Activated CD8-positive, alpha-beta T cell treated with anti-CD3 and anti-CD28 coated beads, Interleukin-2, amount 10 ng/mL, durations not matched to agents 7 days and 5 days (primary cell): ENCODE measurements at places on chromosomes 2 and 18.

GRCh38 chr2:38907743-38908562, 18.3 kb downstream of the ARHGEF33 start:
- no peak for DNase-seq
- peaks cover 5% of the 10 kb centered on the region for H3K27me3 ChIP-seq
- H3K4me3 ChIP-seq = no peak overlapping the region
- no peak overlapping the region for H3K27ac ChIP-seq

- H3K4me3 ChIP-seq = no peak overlapping the region
- no peak for DNase-seq
- H3K36me3 ChIP-seq = no peaks in the 10 kb centered on the region
- H3K4me1 ChIP-seq = peaks cover 8% of the 10 kb centered on the region
- H3K27me3 ChIP-seq = peaks cover 14% of the 10 kb centered on the region
These were observed 314.1 kb downstream of the MYCN start for GRCh38 chr2:16254356-16254965.

DNA sequence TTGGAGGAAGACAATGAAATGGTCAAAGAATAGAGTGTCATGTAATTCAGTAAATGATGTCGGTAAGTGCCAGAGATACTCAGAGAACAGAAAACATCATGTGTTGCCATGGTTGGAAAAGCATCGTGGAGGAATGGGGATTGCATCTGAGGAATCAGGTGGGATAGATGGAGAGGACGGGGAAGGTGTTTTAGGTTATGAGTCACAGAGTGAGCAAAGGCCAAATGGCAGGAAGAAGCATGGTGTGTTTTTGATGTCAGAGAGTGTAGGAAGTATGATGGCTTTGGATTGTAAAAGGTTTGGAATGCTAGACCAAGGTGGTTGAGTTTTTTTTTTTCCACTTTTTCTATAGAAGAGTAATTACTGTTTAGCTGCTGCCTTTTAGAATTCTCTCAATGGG, 27.5 kb upstream of the CD28 start:
- no peaks in the 10 kb centered on the region for H3K27me3 ChIP-seq
- no peak overlapping the region for H3K27ac ChIP-seq

GRCh38 chr18:11669271-11669947, 19.7 kb upstream of the GNAL start:
- H3K4me1 ChIP-seq = no peaks in the 10 kb centered on the region
- no peak overlapping the region for H3K4me3 ChIP-seq
- H3K27ac ChIP-seq = no peak overlapping the region

DNA sequence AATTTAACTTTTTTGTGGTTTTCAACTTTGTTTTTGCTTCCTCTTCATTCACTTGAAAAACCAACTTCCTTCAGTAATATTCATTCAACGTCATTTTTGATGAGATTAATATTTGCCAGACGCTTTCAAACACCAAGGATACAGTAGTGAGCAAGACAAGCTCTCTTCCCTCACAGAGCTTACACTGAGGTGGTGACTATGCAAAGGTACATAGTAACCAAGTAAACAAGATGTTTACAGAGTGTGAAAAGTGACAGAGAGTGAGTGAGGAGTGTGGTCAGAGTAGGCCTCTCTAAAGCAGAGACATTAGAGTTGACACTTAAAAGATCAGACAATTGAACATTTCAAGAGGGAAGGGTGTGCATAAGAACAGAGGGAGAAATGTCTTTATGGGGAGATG, 155.5 kb downstream of the TMEM247 start:
- no peak overlapping the region for H3K4me3 ChIP-seq
- DNase-seq = no peak
- peak overlapping the region; percentile 66 for H3K27ac ChIP-seq
- no peaks in the 10 kb centered on the region for H3K27me3 ChIP-seq

GRCh38 chr2:60741576-60741975, 14.5 kb upstream of the PAPOLG start:
- peaks cover 11% of the 10 kb centered on the region for H3K27me3 ChIP-seq
- peaks cover 30% of the 10 kb centered on the region for H3K4me1 ChIP-seq
- DNase-seq = no peak
- peaks cover 2% of the 10 kb centered on the region for H3K36me3 ChIP-seq
- no peak overlapping the region for H3K27ac ChIP-seq

DNA sequence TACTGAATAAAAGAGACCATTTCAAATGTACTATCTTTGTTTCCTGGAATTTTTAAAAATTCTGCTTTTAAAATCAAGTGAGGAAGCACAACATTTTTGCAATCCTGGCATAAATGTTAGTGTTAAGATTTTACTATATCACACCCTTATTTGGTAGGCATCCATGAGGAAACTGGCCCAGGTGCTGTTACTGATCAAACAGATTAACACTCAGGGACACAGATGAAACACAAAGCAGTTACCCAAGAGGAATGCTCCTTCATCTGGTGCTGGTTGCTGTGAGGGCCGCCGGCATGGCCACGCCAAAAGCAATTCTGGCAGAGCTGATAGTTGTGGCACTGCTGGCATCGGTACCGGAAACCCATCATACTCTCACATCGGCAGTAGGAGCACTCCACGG, 96.8 kb downstream of the DTNB start:
- no peak overlapping the region for H3K4me3 ChIP-seq
- peaks cover 8% of the 10 kb centered on the region for H3K36me3 ChIP-seq
- DNase-seq = no peak
- no peaks in the 10 kb centered on the region for H3K27me3 ChIP-seq

DNA sequence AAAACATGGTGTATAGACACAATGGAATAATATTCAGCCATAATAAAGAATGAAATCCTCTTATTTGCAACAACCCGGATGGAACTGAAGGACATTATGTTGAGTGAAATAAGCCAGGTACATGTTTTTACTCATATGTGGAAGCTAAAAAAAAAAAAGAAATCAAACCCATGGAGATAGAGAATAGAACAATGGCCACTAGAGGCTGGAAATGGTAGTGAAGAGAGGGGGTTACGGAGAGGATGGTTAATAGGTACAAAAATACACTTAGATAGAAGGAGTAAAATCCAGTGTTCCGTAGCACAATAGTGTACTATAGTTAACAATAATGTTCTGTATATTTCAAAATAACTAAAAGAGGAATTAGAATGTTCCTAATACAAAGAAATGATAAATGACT, 12.8 kb upstream of the KIAA2012 start:
- no peaks in the 10 kb centered on the region for H3K36me3 ChIP-seq
- H3K27me3 ChIP-seq = peaks cover 20% of the 10 kb centered on the region
- H3K27ac ChIP-seq = no peak overlapping the region
- no peak overlapping the region for H3K4me3 ChIP-seq
- no peaks in the 10 kb centered on the region for H3K4me1 ChIP-seq

- H3K27ac ChIP-seq = no peak overlapping the region
- H3K4me1 ChIP-seq = peaks cover 11% of the 10 kb centered on the region
- no peaks in the 10 kb centered on the region for H3K36me3 ChIP-seq
- DNase-seq = no peak
These were observed 7.3 kb downstream of the FARP2 start for GRCh38 chr2:241363426-241363825.

DNA sequence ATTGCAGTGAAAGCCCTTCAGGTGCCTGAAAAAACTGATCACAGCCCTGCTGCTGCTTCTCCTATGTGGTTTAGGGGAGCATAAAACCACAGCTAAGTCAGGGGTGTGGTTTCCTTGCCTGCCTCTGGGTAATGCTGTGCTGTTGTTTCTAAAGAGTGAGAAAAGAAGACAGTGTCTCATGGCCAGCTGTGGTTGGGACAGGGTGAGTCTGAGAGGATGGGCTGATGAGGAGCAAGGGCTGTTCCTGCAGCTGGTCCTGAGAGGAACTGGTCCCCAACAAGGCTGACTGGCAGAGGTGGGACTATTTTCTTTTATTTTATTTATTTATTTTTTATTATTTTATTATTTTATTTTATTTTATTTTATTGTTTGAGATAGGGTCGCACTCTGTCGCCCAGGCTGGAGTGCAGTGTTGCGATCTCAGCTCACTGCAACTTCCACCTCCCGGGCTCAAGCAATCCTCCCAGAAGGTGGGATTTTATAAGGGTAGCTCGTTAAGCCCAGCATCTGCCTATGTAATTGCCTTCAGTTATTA, 236.7 kb downstream of the FHOD3 start:
- H3K4me1 ChIP-seq = peaks cover 9% of the 10 kb centered on the region
- H3K4me3 ChIP-seq = no peak overlapping the region
- DNase-seq = peak; percentile 35
- H3K27ac ChIP-seq = no peak overlapping the region
- H3K27me3 ChIP-seq = peaks cover 8% of the 10 kb centered on the region

DNA sequence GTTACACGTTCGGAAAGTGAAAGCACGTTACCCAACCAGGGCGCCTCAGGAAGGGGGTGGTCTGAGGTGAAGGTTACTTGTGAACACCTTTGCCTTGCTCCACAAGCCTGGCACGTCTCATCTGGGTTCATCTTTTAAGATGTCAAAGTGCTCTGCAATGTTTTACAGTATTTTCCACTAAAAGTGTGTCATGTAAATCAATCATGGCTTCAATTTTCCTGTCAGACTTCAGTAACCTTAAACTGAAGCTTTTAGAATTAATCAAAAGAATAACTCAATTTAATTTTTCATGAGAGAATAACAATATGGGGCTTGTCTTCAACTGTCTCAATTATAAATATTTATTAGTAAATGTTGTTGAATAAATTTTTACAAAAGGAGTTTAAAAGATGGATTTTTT, 93.3 kb upstream of the FANCL start:
- H3K36me3 ChIP-seq = no peaks in the 10 kb centered on the region
- no peak overlapping the region for H3K27ac ChIP-seq
- H3K4me3 ChIP-seq = no peak overlapping the region
- no peak for DNase-seq
